COLO829 (cell line): ENCODE measurements at places on chromosomes 11 and 22.
A peak's percentile ranks its signal among the peaks of the same experiment; 100 is the strongest.

DNA sequence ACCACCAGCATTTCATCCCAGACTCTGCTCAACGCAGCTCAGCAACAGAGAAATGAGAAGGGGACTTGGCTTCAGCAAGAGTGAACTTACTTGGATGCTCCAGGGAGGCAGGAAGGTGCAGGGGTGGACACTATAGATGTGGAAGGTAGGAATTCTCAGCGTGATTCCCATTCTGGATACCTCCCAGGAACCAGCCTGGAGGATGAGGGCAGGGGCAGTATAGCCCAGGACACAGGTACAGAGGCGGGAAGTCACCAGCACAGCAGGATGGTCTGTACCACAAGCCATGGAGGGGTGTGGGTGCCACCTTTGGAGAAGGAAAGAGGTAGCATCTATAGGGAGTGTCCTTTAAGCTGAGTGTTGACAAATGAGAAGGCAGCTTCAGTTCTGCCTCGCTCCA is 1275.2 kb downstream of the TBC1D22A start:
- no peak for DNase-seq

GRCh38 chr22:40387746-40388145 is 17.4 kb downstream of the SGSM3 start:
- DNase-seq = no peak

DNA sequence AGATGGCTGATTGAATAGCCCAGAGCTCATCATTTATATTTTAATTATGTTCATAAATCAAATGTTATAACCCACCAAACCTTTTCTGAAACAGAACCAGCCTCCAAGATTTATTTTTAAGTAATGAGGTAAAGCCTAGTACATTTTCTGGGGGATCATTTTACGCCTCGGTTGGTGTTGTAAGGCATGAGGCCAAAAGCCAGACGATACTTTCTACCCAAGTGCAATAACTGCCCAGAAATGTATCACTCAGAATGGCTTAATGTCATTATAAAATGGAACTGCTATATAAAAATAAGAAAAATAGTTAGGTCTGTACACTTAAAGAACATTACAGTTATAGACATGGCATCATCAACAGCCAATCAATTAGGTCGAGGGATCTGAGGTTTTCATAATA is 283.3 kb downstream of the CADM1 start:
- no peak for DNase-seq

DNA sequence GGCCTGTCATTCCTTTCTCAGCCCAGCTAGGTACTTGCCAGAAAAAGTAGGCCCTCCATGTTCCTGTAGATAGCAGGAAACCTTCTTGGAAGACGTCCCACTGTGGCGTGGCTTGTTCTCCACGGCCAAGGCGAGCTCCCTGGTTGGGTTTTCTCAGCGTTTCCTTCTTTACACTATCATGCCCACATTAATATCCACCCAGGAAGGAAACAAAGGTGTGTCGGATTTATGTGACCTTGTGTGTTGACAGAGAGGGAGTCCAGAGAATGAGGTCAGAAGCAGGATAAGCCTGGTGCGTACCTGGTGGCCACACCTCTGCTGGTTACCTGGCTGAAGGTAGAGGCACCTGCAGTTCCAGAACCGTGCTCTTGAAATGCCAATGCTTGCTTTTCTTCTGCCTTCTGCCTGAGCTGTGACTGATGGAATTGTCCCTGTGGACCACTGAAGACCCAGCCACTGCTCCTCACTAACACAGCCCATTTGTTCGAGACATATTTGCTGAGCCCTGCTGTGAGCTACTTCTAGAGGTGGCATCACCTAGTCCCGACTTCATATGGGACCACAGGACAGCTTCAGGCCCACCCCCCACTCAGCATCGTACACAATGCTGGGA is 7.9 kb downstream of the ASPHD2 start:
- no peak for DNase-seq

DNA sequence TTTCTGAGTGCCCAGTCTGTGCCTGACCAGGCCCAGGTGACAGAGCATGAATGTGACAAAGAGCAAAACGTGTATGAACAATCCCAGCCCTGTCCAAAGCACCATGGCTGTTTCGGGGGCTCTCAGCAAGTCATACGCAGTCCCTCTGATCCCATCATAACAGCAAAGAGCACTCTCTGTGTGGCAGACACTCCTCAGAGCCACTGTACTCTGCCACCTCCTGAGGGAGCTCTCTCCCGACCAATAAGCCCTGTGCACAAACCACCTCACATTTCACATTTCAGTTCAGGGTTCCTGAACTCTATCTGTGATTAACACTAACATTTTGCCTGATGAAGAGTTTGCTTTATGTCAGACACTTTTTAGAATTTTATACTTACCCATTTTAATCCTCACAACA is 6.6 kb downstream of the DGCR2 start:
- no peak for DNase-seq

DNA sequence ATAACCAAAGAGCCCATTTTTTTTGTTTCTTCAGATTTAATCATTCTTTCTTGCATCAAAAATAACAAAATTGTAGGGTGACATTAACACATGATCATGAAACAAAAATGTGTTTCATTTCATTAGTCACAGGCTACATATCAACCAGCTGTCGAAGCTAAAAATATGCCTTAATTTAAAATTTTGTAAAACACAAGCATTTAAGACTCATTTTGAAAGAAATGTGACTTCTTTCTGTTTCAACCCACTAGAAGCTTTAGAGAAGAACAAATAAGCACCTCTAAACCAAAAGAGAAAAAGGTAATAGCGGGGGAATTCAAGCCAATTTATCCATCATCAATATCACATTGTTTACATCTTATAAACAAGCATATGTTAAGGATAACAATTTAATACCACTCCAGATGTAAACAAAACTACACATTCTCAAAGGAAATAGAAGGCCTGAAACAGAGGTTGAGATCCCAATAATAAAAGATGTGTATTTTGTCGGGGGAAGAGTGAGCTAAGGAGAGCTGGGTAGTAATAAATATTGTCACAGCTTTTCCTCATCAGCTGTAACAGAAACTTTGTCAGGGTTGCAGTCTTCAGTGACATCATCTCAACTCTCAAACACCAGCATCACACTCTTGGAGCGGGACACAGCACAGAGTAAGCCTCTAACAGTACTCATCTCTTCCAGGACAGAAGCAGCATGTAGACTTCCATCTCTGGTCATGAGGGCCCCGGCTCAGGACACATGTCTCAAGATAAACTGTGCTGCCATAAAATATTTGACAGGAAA is 42.0 kb downstream of the ALG9 start:
- DNase-seq = no peak

DNA sequence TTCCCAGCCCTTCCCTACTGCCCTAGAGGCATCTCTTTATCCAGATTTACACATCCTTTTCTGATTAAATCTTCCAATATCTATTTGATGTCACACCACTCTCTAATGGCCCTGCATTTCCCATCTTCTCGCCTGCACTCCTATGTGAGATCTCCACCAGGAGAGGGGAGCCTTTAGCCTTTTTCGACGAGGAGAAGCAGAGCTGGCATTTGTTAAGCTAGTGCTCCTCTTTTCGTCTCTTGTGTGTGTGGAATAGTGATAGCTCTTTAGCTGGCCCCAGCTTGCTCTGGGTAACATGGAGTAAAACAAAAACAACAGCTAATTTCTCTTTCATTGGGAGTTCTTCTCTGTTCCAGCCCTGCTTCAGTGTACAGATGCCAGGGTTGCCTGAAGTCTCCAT is 536.5 kb downstream of the NTM start:
- no peak for DNase-seq

DNA sequence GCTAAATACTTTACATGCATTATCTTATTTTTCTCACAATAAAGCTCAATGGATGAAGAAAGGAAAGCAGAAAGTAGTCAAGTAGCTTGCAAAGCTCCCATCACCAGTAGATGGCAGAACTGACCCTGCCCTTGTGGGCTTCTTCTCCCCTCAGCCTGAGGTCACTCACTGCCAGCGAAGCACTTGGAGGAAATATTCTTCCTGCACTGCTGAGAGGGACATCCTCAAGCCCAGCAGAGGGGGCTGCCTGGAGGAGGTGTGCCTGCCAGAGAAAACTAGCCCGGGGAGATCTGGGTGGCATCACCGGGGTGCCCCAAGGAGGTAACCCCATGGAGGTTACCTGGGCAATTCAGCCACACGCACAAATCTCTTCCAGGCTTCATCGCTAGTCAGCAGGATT is 6.6 kb downstream of the APOL4 start:
- peak; percentile 81 for DNase-seq
